Bronchial epithelial cell (primary cell): ENCODE measurements at places on chromosomes 2 and 18. TPM values are rescaled to one million over a fixed set of nuclear protein-coding genes. Genes with fewer than 3 reads are reported as not detected.
A peak's percentile ranks its signal among the peaks of the same experiment; 100 is the strongest.

DNA sequence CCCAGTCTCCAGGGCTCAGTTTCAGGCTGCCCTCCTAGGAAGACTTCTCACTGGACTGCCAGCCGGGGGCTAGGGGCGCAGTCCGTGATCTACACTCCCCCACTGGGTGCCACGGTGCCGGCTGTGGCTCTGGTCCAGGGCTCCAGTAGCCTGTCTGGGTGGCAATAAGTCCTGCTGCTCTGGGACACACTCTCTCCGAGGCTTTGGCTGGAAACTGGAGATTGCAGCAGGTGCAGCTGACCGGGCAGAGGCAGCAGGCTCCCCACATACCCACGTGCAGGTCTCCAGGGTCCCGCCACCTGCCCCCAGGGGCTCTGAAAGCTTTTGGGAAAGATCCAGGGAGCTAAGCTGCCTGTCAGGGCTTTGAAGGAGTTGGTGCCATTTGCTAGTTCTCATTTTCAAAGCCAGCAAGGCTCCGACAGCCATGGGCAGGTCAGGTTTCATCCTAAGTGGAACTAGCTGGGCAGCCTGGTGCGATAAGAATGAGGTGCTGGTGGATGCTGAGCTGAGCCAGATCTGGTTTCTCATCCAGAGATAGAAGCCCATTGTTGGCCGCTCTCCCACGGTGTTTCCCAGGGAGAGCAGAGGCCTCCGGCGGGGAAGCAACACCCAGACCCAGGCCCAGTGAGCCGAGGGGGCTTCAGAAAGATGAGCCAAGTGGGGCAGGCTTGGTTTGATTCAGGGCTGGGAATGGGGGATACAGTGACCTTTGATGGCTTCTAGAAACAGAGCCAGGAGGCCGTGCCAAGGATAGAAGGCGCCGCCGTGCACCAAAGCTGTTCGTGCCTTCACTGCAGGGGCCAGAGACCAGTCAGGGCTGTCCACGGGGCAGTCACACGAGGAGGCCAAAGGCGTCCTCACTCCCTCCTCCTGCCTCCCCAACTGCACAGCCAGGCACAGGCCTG is 141.7 kb upstream of the GPC1 start:
- DNase-seq: no peak

DNA sequence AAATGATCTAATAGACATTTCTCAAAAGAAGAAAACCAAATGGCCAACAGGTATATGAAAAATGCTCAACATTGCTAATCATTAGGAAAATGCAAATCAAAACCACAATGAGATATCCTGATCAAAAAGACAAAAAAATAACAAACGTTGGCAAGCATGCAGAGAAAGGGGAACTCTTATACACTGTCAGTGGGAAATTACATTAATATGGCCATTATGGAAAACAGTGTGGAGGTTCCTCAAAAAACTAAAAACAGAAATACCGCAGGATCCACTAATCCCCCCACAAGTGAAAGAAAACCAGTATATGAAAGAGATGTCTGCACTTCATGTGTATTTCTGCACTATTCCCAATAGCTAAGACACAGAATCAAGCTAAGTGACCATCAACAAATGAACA is 57.7 kb upstream of the CTIF start:
- DNase-seq: no peak

DNA sequence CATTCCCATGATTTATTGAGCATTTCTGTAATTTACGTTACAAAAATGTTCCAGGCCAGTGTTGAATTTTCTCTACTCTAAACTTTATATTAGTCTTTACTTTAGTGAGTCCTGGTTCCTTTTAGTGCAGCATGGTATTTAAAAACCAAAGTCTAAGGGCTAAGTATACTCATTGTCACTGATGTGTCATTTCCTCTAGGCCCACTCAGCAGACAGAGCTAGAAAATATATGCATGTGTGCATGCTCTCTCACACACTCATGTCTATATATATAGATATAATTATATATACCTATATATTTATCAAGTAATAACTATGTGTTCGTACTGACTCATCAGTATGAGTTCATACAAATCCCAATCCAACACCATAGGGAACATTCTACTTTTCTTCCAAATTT is 132.5 kb upstream of the SLC8A1 start:
- peak; percentile 78 for DNase-seq

DNA sequence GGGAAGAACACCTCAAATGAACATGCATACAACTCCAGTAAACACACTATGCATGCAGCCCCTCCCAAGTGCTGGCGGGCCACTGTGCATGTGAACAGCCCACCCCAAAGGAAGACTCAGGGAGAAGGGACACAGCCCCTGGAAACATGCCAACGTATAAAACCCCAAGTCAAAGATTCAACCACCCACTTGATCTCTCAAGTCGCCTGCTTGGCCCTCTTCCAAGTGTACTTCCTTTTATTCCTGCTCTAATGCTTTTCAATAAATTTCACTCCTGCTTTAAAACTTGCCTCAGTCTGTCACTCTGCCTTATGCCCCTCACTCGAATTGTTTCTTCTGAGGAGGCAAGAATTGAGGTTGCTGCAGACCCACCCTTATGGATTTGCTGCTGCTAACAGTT is 139.1 kb downstream of the C1D start:
- no peak for DNase-seq

DNA sequence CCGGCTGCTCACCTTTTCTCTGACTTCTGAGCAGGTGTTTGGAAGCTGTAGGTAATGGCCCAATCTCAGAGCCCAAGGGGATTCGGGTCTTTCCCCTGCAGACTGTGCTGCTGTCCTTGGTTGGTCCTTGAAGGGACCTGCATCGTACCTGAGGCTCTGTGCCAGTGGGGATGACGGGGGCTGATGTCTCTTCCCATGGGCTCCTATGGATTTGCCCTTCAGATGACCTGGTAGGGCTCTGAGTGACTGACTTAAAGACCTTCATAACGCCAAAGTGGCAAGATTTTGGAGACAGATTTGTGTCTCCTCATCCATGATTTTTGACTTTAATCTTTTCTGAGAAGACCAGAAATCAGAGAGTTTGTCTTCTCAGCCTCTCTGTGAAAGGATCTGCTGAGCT is 166.1 kb downstream of the FAM210A start:
- no peak for DNase-seq

DNA sequence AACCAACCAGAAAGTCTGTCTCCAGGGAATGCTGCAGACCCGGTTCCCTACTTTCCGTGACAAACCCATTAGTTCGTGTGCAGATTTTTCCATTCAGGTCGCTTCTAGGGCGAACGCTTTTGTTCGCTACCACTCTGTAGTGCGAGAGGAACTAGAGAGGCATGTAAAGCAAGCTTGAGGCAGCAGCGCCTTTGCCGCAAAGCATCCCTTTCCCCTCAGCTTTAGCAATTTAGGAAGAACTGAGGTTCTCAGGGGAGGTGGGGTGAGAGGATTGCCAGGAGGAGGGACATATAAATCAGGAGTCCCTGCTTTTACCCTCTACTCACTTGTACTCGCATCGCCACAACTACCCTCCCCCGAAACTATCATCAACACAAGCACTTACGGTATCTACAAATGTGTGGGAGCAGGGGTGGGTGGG is 748 bp upstream of the ZNF804A start:
- no peak for DNase-seq

GRCh38 chr2:191864628-191865374 is 17.9 kb upstream of the CAVIN2 start:
- DNase-seq: peak; percentile 54

Gene RGPD4
- not detected in 2 replicates for total RNA-seq

Gene GPR75
- total RNA-seq: 0.79 and 1.7 TPM in 2 replicates

DNA sequence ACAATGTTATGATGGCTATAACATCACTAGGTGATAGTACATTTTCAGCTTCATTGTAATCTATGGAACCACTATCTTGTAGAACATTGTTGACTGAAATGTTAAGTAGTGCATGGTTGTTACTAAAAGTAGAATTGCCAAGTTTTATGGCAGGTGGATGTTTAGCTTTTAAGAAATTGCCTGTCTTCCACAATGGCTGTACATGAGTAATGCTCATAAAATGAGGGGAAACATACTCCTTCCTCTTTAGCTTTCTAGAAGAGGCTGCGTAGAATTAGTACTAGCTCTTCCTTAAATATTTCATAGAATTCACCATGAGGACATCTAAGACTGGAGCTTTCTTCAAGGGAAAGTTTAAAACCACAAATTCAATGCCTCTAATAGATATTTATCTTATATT is 161.0 kb downstream of the TPGS2 start:
- DNase-seq: no peak

- no peak for DNase-seq
These were observed 117.3 kb upstream of the STON1 start for GRCh38 chr2:48412443-48413250.

Gene SPP2
- total RNA-seq: not detected in 2 replicates

Gene CHRND
- total RNA-seq: not detected in 2 replicates

Gene MCM6
- 2.4 and 3.7 TPM in 2 replicates for total RNA-seq

DNA sequence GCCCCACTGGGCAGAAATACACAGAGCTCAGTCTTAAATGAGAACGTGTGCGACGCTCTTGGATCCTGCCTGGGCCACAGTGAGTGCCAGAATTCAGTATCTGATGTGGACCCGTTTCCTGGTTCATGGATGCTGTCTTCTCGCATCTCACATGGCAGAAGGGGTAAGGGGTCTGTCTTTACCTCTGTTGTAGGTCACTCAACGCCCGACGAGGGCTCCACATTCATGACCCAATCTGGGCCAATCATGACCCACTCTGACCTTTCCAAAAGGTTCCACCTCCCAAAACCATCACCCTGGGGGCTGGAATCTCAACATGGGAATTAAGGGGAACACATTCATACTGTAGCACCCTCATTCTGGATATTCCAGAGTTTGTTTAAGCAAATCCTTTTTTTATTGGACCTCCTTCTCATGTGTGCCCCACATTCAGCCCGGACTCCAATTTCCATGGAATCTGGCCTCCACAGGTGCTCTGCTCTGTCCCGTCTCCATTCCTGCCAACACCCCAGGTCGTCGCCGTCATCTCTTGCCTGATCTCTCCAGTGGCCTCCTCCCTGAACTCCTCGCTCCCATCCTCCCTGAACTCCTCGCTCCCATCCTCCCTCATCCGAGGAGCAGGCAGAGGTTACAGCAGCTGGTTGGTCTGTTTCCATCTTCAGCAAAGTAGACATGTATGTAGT is 78.9 kb upstream of the OTOS start:
- DNase-seq: no peak
